Foreskin keratinocyte (primary cell): ENCODE measurements at places on chromosomes 4 and X. TPM values are rescaled to one million over a fixed set of nuclear protein-coding genes. Genes with fewer than 3 reads are reported as not detected.

The PABPC1L2B gene
- not detected in 2 replicates for polyA plus RNA-seq

The VCX gene
- polyA plus RNA-seq, result not detected in 2 replicates

- no peak for DNase-seq
These were observed 19.3 kb downstream of the PPP2R2C start for GRCh38 chr4:6452897-6453687.

- DNase-seq, result no peak
These were observed 11.1 kb downstream of the CYSLTR1 start for GRCh38 chrX:78316265-78316664.

DNA sequence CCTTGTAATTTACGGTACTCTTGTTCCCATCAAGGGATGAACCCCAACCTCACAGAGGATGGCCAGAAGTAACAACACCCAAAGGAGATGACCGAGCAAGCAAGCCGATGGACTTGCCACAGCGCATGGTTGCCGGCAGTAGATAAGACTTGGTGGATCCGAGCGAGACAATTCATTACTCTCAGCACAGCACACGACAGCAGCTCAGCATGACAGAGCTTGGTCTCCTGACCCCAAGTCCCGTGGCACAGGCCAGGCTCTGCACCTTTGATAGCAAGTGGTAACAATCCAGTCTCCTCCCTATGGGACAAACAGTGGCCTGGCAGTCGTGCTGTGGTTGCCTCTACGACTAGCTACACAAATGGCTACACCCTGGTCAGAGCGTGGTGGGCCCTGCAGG lies 26.3 kb downstream of the RWDD4 start:
- no peak for DNase-seq

DNA sequence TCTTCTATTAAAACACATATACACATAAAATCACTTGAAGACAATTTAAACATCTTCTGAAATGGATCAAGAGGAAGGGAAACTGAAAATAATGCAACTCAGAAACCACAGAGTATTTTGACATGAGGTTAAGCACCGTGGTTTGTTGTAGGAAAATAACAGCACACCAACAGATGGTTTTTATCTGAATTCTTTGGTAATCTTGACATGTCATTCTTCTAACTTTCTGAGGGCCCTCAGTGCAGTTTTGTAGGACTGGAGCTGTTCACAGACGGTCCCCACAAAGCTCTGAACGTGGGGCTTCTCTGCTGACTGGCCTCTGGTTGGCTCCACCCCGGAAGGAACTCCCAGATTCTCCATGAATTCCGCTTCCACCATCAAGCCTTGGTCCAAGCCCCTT lies 16.0 kb upstream of the TLR8 start:
- no peak for DNase-seq

DNA sequence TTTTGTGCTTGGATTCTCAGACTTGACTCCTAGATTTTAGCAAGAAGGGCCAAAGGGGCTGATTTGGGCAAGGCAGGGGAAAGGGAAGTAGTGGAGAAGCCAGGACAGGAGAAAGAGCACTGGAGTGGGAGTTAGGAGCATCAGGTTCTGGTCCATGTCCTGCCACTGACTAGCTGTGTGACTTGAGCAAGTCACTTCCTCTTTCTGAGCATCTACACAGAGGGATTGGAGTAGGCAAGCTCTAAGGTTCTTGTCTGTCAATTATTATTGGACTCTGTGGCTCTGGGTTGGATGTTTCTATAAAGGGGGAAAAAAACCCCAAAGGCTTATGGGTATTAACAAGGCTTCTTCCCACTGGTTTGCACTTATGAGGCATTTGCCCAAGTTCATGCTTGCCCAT lies 24.4 kb downstream of the PLAC1 start:
- DNase-seq, result no peak

GRCh38 chr4:14596904-14597303 lies 405.4 kb upstream of the CPEB2 start:
- DNase-seq, result peak; percentile 85
